Brain (organoid and tissue), 16 donors: ENCODE measurements at places on chromosomes 5 and 9. TPM values are rescaled to one million over a fixed set of nuclear protein-coding genes. Genes with fewer than 3 reads are reported as not detected.

The CFAP77 gene
- 15.2 TPM for polyA plus RNA-seq

The TMEM174 gene
- polyA plus RNA-seq, result not detected

The HRCT1 gene
- polyA plus RNA-seq, result 4.0 TPM

The BAAT gene
- polyA plus RNA-seq, result 0.19 TPM

The RETREG1 gene
- 34.4 TPM for polyA plus RNA-seq

The GABBR2 gene
- polyA plus RNA-seq, result 14.3 TPM

The PFN3 gene
- polyA plus RNA-seq, result not detected

The PNPLA7 gene
- polyA plus RNA-seq, result 4.3 TPM

The RNF183 gene
- 6.0 TPM for polyA plus RNA-seq

The EIF4E1B gene
- 0.81 TPM for polyA plus RNA-seq

The PCDHGA4 gene
- 3.9 TPM for polyA plus RNA-seq

The RGS7BP gene
- polyA plus RNA-seq, result 1.1 TPM

The OTP gene
- polyA plus RNA-seq, result 9.6 TPM

The ACOT12 gene
- not detected for polyA plus RNA-seq

The THBS4 gene
- polyA plus RNA-seq, result 16.0 TPM

The PAM gene
- 180 TPM for polyA plus RNA-seq

The ZSWIM6 gene
- polyA plus RNA-seq, result 11.0 TPM

The ZNF354C gene
- 1.8 TPM for polyA plus RNA-seq

The GPR107 gene
- polyA plus RNA-seq, result 34.2 TPM

The ZNF484 gene
- polyA plus RNA-seq, result 1.8 TPM

The EGFLAM gene
- polyA plus RNA-seq, result 1.9 TPM

The ASS1 gene
- 146 TPM for polyA plus RNA-seq

The SLC6A7 gene
- 4.1 TPM for polyA plus RNA-seq

The CREB3 gene
- polyA plus RNA-seq, result 82.7 TPM

The CDKN2A gene
- polyA plus RNA-seq, result 173 TPM

The TLX3 gene
- polyA plus RNA-seq, result 11.1 TPM

The PAX5 gene
- polyA plus RNA-seq, result 18.7 TPM

The DHX29 gene
- polyA plus RNA-seq, result 7.2 TPM

The DOCK2 gene
- polyA plus RNA-seq, result 1.8 TPM

The CARD9 gene
- 0.58 TPM for polyA plus RNA-seq

The VPS13A gene
- polyA plus RNA-seq, result 5.6 TPM

The KIF3A gene
- polyA plus RNA-seq, result 10.8 TPM

The PCDHA1 gene
- polyA plus RNA-seq, result 0.61 TPM

The FCHSD1 gene
- polyA plus RNA-seq, result 4.0 TPM

The TTC16 gene
- polyA plus RNA-seq, result not detected

The SCGB3A2 gene
- polyA plus RNA-seq, result not detected

The KLHL3 gene
- 1.3 TPM for polyA plus RNA-seq

The PDE6A gene
- polyA plus RNA-seq, result 1.5 TPM

The DAPK1 gene
- polyA plus RNA-seq, result 2.8 TPM

The SPATA31E1 gene
- polyA plus RNA-seq, result not detected

The OBP2B gene
- polyA plus RNA-seq, result not detected

The DIAPH1 gene
- 87.8 TPM for polyA plus RNA-seq
